ENCODE measurements at places on chromosomes 2 and 18. TPM values are rescaled to one million over a fixed set of nuclear protein-coding genes. Genes with fewer than 3 reads are reported as not detected.

The KCNK3 gene
- total RNA-seq, result not detected

The KLHL29 gene
- total RNA-seq, result 0.11 TPM

The TMEM182 gene
- 3.8 TPM for total RNA-seq

The BOLL gene
- total RNA-seq, result not detected

The AOX1 gene
- total RNA-seq, result not detected

The KCNG2 gene
- total RNA-seq, result not detected

The NEU4 gene
- total RNA-seq, result not detected

The PNPT1 gene
- 74.9 TPM for total RNA-seq

The NCKAP5 gene
- total RNA-seq, result not detected

The RGPD3 gene
- total RNA-seq, result 0.04 TPM

The GALR1 gene
- not detected for total RNA-seq

The STARD6 gene
- total RNA-seq, result not detected

The HOXD1 gene
- total RNA-seq, result not detected

The BAZ2B gene
- 15.7 TPM for total RNA-seq

The IGFBP5 gene
- not detected for total RNA-seq

The SNTG2 gene
- 1.3 TPM for total RNA-seq

The ASIC4 gene
- not detected for total RNA-seq

The NFE2L2 gene
- 58.0 TPM for total RNA-seq

The MC5R gene
- total RNA-seq, result not detected

The ARL4C gene
- 54.7 TPM for total RNA-seq

The ANKRD62 gene
- not detected for total RNA-seq

The DTNA gene
- not detected for total RNA-seq

The ZC3H6 gene
- total RNA-seq, result 7.5 TPM

The AQP12A gene
- total RNA-seq, result not detected

The FAM110C gene
- 0.44 TPM for total RNA-seq

The SLC4A5 gene
- total RNA-seq, result 1.9 TPM

The ELOA2 gene
- total RNA-seq, result not detected

The CCDC68 gene
- not detected for total RNA-seq

The CYTIP gene
- 202 TPM for total RNA-seq

The LHCGR gene
- not detected for total RNA-seq

The AGXT gene
- total RNA-seq, result not detected

The KYNU gene
- not detected for total RNA-seq

The HOXD12 gene
- not detected for total RNA-seq

The PSTPIP2 gene
- 24.9 TPM for total RNA-seq

Data from CD8-positive, alpha-beta memory T cell (primary cell).